Dermis blood vessel endothelial cell (primary cell): ENCODE measurements at places on chromosomes 3 and 15. TPM values are rescaled to one million over a fixed set of nuclear protein-coding genes. Genes with fewer than 3 reads are reported as not detected.

Gene GOLGA8M
- 0.28 and 0.51 TPM in 2 replicates for total RNA-seq

Gene CFAP20DC
- 1.2 and 1.5 TPM in 2 replicates for total RNA-seq

Gene ATP8B4
- total RNA-seq, result 0.98 and 1.7 TPM in 2 replicates

Gene STRA6
- total RNA-seq, result 0.51 TPM in 1 of 2 replicates, not detected in the other

Gene MINAR1
- total RNA-seq, result 0.47 and 0.51 TPM in 2 replicates

Gene RNF111
- 16.2 and 22.2 TPM in 2 replicates for total RNA-seq

Gene STX19
- not detected in 2 replicates for total RNA-seq

Gene KBTBD13
- not detected in 2 replicates for total RNA-seq

Gene C3orf22
- not detected in 2 replicates for total RNA-seq

Gene CYP1A1
- 37.6 and 89.4 TPM in 2 replicates for total RNA-seq

Gene FAM174B
- 31.1 and 37.7 TPM in 2 replicates for total RNA-seq

Gene LYZL4
- total RNA-seq, result not detected in 2 replicates

Gene TPRG1
- total RNA-seq, result not detected in 2 replicates

Gene COLQ
- total RNA-seq, result 1.0 and 1.2 TPM in 2 replicates

Gene SEMA5B
- total RNA-seq, result 0.05 TPM in 1 of 2 replicates, not detected in the other

Gene CHRFAM7A
- total RNA-seq, result 0.51 and 1.5 TPM in 2 replicates

Gene IL17RC
- 20.4 and 25.4 TPM in 2 replicates for total RNA-seq

Gene KIF7
- total RNA-seq, result 0.85 and 1.2 TPM in 2 replicates

Gene SCN11A
- under 0.01 TPM in 1 of 2 replicates, not detected in the other for total RNA-seq

Gene SEC22C
- 104 and 114 TPM in 2 replicates for total RNA-seq

Gene SPTBN5
- 3.2 and 11.1 TPM in 2 replicates for total RNA-seq

Gene FBLN2
- total RNA-seq, result 9.4 and 16.5 TPM in 2 replicates

Gene CPLX3
- not detected in 2 replicates for total RNA-seq

Gene ALDH1L1
- total RNA-seq, result not detected in 2 replicates

Gene ZPLD1
- 0.05 and 0.34 TPM in 2 replicates for total RNA-seq

Gene TNIK
- total RNA-seq, result 8.2 and 30.3 TPM in 2 replicates

Gene PLS1
- 0.85 and 2.2 TPM in 2 replicates for total RNA-seq

Gene MESP2
- 0.28 TPM in 1 of 2 replicates, not detected in the other for total RNA-seq

Gene ACOX2
- total RNA-seq, result 0.70 and 1.5 TPM in 2 replicates

Gene CCR9
- total RNA-seq, result not detected in 2 replicates

Gene SERP1
- total RNA-seq, result 169 and 248 TPM in 2 replicates

Gene DCP1A
- 11.2 and 15.2 TPM in 2 replicates for total RNA-seq

Gene GOLGA8R
- 0.37 and 1.0 TPM in 2 replicates for total RNA-seq

Gene GUCA1C
- total RNA-seq, result 0.19 TPM in 1 of 2 replicates, not detected in the other

Gene PRSS50
- total RNA-seq, result not detected in 2 replicates

Gene SLC2A2
- total RNA-seq, result not detected in 2 replicates

Gene GABRR3
- not detected in 2 replicates for total RNA-seq

Gene SLC30A4
- 7.1 and 8.8 TPM in 2 replicates for total RNA-seq

Gene TMED3
- 119 and 173 TPM in 2 replicates for total RNA-seq

Gene CCR4
- under 0.01 and 0.05 TPM in 2 replicates for total RNA-seq

Gene FGF12
- 1.2 and 1.3 TPM in 2 replicates for total RNA-seq

Gene CTDSPL
- total RNA-seq, result 107 and 161 TPM in 2 replicates

Gene EXD1
- total RNA-seq, result not detected in 2 replicates

Gene HYAL2
- total RNA-seq, result 600 and 601 TPM in 2 replicates

Gene NRG4
- 0.05 TPM in 1 of 2 replicates, not detected in the other for total RNA-seq

Gene NR2F2
- 14.0 and 36.6 TPM in 2 replicates for total RNA-seq

Gene NLGN1
- 1.4 and 2.6 TPM in 2 replicates for total RNA-seq
